ENCODE measurements at places on chromosomes 1 and 21. TPM values are rescaled to one million over a fixed set of nuclear protein-coding genes. Genes with fewer than 3 reads are reported as not detected.

GRCh38 chr1:28663871-28664470, 4.6 kb upstream of the GMEB1 start:
- no peak for DNase-seq

DNA sequence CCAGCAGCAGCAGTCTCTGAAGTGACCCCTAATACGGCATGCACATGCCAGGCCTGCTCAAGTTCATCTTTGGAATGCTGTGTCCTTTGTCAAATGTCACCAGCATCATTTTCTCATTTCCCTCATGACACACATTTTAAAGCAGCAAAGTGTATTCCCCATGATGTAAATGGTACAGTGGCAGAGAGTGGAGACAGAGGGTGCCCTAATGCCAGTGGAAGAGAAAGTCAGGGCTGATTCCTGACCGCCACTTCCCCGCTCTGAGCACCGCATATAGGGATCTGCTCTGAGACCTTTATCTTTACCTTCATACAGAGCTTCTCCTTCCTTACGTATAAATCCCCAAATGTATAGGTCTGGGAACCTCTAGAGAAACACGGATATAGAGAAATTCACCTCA, 222.3 kb upstream of the SGIP1 start:
- no peak for DNase-seq

The SMCP gene
- total RNA-seq, result not detected

The RNF2 gene
- 29.5 TPM for total RNA-seq

The GUCA2B gene
- total RNA-seq, result not detected

DNA sequence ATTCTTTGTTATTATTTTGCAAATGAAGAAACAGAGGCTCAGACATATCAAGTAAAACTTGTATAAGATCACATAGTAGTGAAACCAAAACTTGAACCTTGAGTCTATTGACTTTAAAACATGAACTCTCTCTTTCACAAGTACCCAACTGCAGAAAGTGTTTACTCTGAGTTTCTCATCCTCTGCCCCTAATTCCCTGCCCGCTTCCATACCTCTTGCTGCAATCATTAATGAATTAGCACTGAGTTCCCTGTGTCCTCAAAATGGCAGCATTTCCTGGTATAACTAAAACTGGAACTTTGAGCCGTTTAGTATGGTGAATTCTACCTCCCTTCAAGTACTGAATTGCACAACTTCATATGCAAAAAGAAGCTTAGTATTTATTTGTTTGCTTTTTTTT, 147.7 kb upstream of the DNAH14 start:
- no peak for DNase-seq

DNA sequence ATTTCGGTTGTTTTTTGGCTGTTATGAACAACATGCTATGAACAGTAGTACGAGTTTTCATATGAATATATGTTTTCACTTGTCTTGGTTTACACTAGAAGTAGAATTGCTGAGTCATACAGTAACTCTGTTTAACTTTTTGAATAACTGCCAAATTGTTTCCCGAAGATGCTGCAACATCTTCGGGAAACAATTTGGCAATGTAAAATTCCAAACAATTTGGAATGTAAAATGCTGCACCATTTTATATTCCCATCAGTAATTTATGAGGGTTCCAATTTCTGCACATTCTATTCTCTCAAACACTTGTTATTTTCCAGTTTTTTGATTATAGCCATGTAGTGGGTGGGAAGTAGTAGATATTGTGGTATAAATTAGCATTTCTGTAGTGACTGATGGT, 11.6 kb downstream of the PCBP3 start:
- DNase-seq, result no peak

DNA sequence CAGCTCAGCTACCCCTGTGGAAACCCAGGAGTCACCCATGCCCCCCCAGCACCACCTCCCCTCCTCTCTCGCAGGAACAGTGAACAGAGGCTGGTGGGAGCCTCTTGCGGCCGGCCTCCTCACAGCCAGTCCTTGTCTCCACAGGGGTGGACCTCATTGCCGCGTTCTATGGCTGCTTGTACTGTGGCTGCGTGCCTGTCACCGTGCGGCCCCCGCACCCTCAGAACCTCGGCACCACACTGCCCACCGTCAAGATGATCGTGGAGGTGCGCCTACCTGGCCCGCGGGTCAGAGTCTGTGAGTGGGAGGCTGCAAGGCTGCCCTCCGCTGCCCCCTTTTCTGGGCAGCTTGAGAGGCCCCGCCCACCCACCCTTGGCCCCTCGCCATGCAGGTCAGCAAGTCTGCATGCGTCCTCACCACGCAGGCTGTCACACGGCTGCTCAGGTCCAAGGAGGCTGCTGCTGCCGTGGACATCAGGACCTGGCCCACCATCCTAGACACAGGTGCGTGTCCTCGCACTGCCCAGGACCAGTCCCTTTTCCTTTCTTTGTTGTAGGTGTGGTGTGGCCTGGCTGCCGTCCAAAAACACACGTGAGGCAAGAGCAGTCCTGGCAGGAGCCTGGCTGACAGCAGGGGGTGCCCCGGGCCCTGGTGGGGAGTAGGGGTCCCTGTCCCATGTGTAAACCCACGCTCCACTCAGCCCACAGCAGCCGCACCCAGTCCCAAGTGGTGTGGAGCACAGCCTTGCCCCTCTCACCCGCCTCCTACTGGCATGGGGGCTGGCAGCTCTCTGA, 50.3 kb downstream of the S100B start:
- no peak for DNase-seq
